ENCODE measurements at places on chromosomes 2 and 18.

DNA sequence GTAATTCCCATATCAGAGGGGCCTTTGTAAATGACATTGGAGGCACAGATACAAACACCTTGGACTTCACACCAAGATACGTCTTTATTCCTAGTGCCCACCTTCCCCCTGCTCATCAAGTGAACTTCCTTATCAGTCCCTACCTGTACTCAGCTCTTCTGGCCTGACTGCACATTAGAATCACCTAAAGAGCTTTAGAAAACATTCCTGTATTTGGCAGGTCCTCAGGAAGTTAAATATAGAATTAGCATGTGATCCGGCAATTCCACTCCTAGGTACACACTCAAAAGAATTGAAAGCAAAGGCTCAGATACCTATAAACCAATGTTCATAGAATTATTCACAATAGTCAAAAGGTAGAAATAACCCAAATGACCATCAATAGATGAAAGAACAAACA lies 46.6 kb downstream of the ALK start:
- DNase-seq = no peak

- no peak for DNase-seq
These were observed 8.8 kb downstream of the SNTG2 start for GRCh38 chr2:959457-959856.

DNA sequence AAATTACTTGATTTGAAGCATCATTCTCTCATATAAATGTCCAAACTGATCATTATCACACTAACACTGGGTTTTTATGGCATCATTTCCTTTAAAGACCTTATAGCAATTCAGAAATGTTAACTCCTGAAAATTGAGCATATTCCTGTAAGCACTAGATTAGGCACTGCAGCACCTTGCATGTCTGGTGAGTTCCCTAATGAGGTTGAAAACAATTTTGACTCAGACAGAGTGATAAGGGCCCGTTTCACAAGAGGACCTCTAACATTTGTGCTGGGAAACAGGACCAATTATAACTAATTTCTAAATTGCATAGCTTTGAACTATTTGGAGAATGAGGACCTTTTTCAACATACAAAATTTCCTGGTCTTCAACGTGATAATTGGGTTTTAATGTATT lies 69.9 kb downstream of the OSBPL6 start:
- no peak for DNase-seq

DNA sequence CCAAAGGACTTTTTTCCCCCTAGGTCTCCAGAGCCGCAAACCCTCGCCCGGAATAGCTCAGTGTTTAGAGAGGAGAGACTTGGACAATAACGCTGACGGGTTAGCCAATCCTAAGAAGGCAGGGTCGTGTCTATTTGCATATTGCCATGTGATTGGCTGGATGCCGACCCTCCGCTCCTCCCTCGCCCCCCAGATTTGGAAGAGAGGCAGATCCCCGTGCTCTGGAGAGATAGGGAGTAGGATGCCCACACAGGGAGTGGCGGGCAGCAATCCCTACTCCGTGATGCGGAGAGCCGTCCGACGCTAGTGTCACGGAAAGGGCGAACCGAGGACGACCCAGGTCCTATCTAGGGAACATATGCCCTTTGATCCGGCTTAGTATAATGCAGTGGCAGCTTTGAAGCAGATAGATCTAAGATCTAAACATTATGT lies 1.4 kb downstream of the WNT6 start:
- no peak for DNase-seq

GRCh38 chr18:62586781-62587487 lies 64.1 kb downstream of the ZCCHC2 start:
- no peak for DNase-seq

GRCh38 chr2:129791712-129792111 lies 187.8 kb upstream of the RAB6C start:
- DNase-seq = no peak

GRCh38 chr2:53275743-53276142 lies 491.9 kb upstream of the CHAC2 start:
- no peak for DNase-seq

GRCh38 chr2:100924520-100925451 lies 77.3 kb upstream of the RPL31 start:
- DNase-seq = peak; percentile 86

GRCh38 chr2:72678024-72678423 lies 147.8 kb downstream of the EXOC6B start:
- no peak for DNase-seq

DNA sequence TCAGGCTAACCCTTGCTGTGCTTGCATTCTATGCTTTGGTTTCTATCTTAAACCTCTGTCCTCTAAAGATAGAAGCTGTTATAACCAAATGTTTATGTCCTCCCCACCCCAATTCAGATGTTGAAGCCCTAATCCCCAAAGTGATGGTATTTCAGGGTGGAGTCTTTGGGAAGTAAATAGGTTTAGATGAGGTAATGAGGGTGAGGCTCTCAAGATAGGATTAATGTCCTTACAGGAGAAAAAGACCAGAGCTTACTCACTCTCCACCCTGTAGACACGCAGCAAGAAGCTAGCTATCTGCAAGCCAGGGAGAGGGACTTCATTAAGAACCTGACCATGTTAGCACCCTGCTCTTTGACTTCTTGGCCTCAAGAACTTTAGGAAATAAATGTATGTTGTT lies 362.5 kb downstream of the ERBB4 start:
- DNase-seq = no peak

- DNase-seq = no peak
These were observed 25.0 kb downstream of the WDFY1 start for GRCh38 chr2:223920109-223920508.

GRCh38 chr2:30272761-30273573 lies 41.6 kb downstream of the LBH start:
- peak; percentile 80 for DNase-seq

DNA sequence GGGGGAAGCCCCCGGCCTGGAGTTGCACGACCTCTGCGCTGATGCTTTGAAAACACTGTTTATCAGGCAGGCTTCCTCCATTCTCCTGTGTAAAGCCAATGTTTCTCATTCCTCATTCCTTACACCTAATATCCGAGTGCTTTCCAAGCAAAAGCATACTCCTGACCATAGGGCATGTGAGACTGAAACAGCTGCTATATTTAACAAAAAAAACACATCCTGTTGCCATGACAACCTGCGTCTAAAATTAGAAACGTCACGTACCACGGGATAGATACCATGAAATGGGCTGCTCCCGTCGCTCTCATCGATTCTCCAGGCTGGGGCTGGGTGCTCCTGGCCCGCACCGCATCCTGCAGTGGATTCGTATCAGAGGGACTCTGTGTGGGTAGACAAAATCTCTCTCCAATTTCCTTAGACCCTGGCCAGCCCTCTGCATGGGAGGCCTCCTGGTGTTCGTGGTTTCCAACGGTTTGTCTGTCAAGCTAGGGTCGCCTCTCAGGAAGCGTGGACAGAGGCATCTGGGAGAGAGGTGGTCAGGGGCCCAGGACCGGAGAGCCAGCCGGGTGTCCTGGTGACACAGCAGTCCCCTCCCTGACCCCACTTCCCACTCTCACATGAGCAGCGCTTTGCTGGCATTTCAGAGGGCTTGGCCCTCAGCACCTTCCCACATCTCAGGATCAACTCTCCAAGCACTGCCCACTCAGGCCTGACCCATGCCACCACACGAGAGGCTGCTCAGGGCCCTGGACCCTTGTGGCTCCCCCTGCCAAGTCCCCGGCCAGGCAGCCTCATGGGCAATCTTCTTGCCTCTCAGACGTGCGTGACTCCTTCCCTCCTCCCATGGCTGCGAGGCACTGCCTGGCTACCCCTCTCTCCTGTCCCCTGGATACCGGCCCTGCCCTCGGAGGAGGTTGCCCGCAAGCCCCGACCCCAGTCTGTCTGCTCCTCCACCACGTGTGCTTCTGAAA lies 268.1 kb downstream of the NDUFA10 start:
- no peak for DNase-seq

GRCh38 chr18:49967171-49967570 lies 153.8 kb upstream of the ACAA2 start:
- no peak for DNase-seq

Data from GM03348 (cell line).